Spinal cord (tissue), 10 donors: ENCODE measurements at places on chromosomes 2 and 18.

DNA sequence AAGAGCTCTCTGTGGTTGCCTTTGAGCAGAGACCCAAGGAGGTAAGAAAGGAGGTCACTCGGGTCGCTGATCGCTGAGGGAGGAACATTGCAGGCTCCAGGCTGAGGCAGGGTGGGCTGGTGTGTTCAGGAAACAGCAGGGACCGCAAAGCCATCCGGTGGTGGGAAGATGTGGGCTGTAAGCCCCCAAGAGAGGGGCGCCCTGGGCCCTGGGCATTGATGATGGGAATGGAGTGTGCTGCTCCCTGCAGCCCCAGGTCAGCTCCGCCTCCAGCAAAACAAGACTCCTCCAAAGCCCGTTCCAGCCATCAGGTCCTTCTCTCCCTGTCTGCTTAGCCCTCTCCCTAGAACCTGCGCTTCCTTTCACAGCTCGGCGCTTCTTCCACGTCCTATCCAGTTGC lies 229.7 kb downstream of the KLHL29 start:
- no peak for DNase-seq

DNA sequence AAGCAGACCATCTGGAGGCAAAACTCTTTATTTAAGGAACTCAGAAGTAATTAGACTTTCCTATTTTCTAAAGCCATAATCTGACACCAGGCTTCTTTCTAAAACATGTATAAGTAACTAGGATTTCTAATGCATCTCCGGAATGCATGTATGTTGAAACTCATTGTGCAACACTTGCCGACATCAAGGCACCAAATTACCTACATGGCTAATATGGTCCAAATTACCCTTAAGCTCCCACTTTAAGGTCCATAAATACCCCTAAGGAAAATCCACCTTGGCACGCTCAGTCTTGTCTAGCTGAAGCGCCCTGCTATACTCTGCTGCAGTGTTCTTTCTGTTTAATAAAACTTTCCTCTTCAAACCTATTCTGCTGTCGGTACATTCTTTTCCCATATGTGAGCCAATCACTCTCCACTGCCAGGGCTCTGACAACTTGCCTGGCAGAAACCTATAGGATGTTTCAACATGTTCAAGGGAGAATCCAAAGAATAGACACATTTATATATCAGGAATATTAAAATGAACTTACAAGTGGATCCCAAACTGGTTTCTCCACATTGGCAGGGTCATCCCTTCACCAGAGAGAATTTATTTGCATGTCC lies 171.9 kb downstream of the GALNT1 start:
- no peak for DNase-seq

GRCh38 chr2:1731447-1731962 lies 12.8 kb downstream of the PXDN start:
- no peak for DNase-seq

GRCh38 chr18:26307161-26307773 lies 81.0 kb downstream of the TAF4B start:
- DNase-seq, result peak; percentile 57

- DNase-seq, result peak; percentile 79
Observed at GRCh38 chr2:226791487-226792081, 8.0 kb downstream of the IRS1 start.

GRCh38 chr2:218962859-218963492 lies 3.5 kb downstream of the CDK5R2 start:
- DNase-seq, result peak; percentile 86

- no peak for DNase-seq
Observed at GRCh38 chr2:31347319-31347718, 67.2 kb downstream of the XDH start.

DNA sequence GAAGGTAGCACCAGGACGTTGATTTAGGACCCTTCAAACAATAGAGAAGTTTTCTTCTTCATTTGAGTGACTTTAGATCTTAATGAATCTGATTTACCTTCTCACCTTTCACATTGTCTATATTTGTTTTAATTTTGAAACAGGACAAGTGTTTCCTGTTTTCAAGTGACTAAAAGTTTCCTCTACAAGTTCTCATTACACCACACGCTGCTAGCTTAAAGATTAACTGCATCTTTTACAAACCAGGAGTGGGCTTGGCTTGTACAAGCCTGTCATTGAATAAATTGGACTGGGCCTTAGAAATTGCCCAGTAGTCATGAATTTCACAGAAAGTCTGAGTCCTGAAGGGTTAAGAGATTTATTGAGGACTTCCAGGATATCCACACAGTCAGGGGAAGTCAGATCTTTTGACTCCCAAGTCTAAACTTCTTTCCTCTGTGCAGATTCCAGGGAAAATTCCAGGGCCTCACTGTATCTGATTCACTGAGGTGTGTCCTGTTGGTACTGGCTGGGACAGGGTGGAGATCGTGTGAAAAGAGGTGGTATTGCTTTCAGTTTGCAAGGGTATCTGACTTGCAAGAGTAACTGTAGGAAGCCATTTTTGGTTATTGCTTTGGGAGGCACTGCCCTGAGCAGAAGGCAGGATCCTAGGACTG lies 3.4 kb downstream of the SGPP2 start:
- no peak for DNase-seq

- DNase-seq, result no peak
Observed at GRCh38 chr2:201574766-201575165, 68.5 kb downstream of the TMEM237 start.

- no peak for DNase-seq
Observed at GRCh38 chr2:190467575-190468083, 59.5 kb downstream of the MFSD6 start.

DNA sequence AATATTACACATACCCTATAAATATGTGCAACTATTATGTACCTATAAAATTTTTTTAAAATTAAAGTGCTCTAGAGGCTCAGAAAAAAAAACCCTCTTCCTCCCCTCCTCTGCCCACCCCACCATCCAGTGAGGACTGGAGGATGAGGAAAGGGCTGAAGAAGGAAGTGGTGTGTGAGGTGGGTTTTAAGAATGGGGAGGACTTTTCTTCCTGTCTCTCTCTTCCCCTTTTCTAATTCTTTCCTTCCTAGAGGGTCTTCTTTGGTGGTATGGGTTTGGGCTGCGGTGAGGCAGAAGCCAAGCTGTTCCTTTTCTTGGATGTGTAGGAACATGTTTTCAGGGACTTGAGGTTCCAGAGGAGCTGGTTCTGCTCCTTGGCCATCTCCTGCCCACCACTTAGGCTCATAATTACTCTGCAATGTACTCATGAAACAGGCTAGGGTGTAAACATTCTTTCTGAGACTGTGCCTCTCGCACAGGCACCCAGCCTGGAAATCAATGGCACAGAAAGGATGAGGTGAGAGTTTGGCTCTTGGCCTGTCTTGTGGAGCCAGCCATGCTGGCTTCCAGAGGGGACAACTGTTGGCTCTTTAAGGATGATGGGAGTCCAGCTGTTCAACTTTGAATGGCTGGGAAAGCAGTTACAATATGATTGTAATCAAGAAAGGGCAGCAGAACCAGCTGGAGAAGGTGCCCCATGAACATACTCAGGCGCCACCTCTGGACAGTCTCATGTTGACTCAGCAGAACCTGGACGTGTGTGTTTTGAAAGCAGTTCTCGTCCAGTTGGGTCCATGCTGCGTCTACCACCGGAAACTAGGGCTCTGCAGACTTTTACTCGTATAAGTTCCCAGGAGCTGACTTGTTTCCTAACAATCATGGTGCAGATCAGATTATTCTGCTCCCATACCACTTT lies 38.3 kb downstream of the IL1RL2 start:
- DNase-seq, result no peak

- no peak for DNase-seq
Observed at GRCh38 chr2:46841621-46842020, 74.0 kb downstream of the MCFD2 start.

DNA sequence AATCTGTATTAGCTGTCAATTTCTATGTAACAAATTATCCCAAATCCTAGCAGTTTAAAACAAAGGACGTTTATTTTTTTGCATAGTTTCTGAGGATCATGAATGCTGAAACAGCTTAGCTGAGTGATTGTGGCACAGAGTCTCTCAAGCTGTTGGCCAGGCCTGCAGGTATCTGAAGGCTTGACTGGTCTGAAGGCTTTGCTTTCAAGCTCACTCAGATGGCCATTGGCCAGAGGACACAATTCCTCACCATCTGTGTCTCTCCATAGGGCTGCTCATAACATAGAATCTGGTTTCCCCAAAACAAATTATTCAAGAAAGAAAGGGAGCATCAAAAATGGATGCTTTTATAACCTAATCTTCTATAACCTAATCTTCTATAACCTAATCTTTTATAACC lies 33.7 kb downstream of the UNC80 start:
- DNase-seq, result no peak

GRCh38 chr18:53644799-53645471 lies 579.5 kb downstream of the MBD2 start:
- DNase-seq, result no peak

DNA sequence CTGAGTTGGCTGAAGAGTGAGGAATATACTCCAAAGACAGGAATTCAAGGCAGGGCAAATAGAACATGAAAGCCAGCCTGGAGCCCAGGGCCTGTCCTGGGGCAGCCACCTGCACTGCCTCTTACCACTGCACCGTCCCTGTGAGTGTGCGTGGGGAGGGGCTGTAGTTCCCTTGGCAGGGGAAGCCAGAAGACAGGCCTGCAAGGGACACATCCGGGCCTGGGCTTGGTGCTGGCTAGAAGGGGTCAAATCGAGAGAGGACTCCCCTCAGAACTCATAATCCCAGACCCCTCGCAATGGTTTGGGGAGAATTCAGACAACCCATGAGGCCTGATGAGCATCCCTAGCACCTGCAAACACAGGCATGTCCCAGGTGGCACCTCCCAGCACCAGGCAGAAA lies 87.0 kb downstream of the HDAC4 start:
- no peak for DNase-seq

- no peak for DNase-seq
Observed at GRCh38 chr2:230592775-230593174, 119.9 kb upstream of the CAB39 start.

DNA sequence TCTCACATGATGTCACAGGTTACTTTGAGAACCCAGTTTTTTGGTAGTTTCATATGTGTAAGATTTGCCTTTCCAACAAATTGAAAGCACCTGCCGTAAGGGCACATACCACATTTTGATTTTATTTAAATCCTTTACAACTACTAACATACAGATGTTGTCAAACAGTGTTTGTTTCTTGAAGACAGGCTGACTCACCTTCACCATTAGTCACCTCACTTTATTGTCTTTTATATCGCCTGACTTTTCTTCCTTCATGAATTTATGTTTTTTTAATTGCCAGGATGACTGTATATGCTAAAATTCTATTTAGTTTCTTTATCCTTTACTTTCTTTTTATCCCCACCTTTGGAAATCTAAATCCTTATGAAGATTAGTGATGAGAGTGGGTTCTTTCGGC lies 886.7 kb downstream of the SUCLG1 start:
- no peak for DNase-seq

DNA sequence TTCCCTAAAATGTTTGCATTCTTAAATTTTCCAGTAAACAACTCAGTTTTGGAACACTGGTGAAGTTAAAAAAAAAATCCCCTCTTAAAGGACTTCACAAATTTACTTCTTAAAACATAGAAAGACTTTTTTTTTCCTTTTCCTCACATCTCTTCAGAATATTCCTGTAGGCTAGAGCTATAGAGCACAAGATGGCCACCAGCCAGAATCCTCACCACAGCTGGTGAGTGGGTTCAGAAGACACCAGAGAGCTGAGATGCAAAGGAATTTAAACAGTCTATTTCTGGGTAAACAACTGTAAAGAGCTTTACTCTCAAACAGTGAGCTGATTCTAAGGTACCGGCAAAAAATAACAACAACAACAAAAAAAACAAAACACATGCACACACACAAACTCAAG lies 252.8 kb downstream of the LRP1B start:
- no peak for DNase-seq

DNA sequence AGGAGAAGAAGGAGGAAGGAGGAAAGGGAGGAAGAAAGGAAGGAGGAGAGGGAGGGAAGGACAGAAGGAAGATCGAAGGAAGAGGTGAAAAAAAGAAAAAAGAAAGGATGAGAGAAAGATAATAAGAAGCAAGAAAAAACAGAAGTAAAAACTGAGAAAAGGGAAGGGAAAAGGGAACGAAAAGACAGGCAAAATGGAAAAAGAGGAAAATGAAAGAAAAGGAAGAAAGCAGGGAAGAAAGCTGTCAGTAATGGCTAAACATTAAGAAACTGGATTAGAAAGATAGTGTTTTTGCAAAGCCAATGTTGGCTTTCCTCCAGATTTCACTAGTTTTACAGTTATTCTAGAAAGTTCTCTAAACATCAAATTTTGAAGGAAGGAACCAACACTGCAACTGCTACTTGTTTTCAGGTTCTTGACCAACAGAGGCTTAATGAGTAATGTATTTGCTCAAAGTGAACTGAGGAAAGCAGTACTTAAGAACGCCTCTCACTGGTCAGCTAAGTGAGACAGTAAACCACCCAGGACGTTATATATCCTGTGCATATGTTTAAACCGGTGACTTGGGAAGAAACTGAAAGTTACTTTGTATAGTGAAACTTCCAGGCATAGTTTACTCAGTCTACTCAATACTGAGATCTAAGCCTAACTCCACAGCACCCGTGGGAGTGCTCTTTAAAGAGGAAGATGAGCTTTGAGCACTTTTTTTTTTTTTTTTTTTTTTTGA lies 286.2 kb upstream of the TRIB2 start:
- no peak for DNase-seq

GRCh38 chr2:211487733-211488132 lies 931.3 kb downstream of the CPS1 start:
- peak; percentile 3 for DNase-seq

GRCh38 chr2:13682540-13683272 lies 949.8 kb upstream of the LRATD1 start:
- no peak for DNase-seq

- no peak for DNase-seq
Observed at GRCh38 chr18:44685296-44685695, 4.6 kb downstream of the SETBP1 start.

- DNase-seq, result no peak
Observed at GRCh38 chr2:229835596-229836283, 86.1 kb downstream of the TRIP12 start.

DNA sequence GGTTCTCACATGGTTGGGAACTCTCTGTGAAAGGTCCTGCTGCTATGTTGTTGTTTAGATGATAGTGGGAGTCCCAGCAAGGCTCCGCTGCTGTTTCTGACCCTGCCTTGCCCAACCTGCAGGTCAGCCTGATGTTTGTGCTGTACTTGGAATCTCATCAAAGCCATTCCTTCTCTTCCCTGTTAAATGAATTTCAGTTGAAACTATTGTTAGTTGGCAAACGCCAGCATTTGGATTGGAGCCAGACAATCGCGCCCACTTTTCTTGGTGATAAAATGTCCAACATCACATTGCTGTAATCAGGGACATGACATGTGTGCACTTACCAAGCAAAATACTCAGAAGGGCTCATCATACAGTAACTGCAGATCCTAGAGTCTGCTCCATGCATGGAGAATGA lies 12.8 kb upstream of the TWSG1 start:
- DNase-seq, result no peak
